ENCODE measurements at places on chromosomes 11 and 22.

DNA sequence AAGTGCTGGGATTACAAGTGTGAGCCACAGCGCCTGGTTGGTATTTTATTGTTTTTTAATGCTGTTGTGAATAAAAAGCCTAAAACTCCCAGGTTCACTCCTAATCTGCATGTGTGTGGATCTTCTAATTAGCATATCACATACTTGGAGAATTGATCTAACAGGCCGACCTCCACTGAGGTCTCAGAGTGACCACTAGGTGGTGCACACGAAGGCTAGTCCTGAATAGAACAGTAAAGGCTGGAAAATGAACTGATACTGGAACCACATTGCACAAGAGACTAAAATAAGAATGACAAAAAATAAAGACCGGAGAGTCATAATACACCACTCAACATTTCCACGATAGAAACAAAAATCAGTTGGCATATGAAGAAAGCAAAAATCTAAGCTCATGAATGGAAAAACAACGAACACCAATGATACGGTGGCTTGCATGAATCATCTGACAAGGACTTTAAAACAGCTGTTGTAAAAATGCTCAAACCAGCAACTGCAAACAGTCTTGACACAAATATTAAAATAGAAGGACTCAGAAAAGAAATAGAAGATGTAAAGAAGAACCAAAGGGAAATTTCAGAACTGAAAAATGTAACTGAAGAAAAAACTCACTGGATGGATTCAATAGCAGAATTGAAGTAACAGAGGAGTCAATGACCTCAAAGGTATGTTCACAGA is 19.2 kb downstream of the PIM3 start:
- DNase-seq, result peak; percentile 25

DNA sequence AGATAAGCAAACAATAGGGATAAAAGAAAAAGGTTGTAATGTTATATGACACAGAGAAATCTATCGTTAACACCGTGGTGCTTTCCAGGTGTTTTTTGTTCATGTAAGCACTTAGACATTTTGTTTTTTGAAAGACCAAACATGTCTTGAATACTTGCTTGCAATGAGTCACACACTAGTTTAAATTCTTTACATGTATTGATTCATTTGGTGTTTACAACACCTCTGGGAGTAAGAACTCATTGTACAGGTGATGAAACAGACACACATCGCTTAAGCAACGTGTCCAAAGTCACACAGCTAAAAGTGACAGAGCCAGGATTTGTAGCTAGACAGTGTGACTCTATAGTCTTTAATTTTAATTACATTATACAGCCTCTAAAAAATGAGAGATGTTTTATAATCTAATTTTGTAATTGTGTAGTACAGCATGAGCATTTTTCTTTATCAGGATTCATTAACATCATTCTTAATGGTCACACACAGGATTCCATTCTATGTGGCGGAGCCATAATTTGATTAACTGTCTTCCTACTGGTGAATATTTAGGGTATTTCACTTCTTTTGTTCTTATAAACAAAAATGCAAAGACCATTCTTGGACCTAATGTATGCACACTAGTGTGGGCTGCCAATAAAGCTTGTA is 148.8 kb downstream of the DBX1 start:
- no peak for DNase-seq

GRCh38 chr11:63616953-63617352 is 2.7 kb upstream of the PLAAT3 start:
- no peak for DNase-seq

DNA sequence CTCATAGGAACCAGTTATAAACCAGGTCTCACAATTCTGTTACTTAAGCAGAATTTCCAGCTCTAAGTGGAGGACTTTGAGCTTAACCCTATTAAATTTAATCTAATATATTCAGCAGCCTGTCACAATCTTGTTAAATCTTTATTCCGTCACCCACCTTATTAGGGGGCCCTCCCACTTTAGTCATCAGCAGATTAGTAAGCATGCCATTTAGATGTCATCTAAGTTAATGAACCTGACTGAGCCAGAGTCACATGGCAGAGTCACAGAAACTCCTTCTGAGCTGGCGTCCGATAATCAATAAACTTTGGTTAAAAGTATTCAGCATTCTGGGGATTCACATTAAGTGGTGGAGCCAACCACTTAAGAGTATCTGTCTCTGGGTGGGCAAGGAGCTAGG is 35.1 kb downstream of the TTC12 start:
- DNase-seq, result no peak

DNA sequence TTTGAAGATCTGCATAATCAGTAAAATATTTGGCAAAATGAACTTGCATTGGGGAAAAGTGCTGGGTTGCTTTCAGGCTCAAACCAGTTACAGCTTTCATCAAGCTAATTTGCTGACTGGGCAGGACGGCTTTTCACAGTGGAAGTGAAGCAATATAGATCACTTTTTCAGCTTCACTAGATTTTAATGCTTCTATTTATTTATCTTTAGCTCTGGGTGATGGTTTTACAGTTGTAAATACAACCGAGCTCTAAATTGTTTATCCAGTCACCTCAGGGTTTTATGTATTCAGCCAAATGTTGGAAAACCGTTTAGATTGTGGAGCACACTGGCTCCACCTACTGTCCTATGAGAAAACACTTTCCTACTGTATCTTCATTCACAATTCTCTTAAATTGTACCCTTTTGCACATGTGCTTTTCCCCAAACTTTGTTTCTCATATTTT is 58.2 kb downstream of the ACER3 start:
- DNase-seq, result no peak

DNA sequence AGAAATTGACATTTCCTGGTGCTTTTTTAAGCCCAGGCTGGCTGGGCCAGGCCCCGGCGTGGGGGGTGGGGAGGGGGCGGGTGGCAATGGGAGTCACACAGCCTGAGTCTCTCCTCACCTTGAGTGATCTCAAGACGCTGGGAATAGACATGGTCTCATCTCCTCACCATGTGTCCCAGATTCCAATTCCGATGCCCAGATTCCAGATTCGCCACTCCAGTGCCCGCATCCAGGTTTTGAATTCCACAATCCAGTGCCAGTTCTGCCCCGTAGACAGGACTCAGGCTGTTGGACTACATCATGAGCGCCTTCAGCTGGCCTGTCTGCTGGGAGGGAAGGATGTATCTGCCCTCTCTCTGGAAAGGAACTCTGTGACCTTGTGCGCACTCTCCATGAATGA is 19.1 kb downstream of the KCNC1 start:
- no peak for DNase-seq

GRCh38 chr11:113393501-113393985 is 6.0 kb downstream of the ANKK1 start:
- no peak for DNase-seq

DNA sequence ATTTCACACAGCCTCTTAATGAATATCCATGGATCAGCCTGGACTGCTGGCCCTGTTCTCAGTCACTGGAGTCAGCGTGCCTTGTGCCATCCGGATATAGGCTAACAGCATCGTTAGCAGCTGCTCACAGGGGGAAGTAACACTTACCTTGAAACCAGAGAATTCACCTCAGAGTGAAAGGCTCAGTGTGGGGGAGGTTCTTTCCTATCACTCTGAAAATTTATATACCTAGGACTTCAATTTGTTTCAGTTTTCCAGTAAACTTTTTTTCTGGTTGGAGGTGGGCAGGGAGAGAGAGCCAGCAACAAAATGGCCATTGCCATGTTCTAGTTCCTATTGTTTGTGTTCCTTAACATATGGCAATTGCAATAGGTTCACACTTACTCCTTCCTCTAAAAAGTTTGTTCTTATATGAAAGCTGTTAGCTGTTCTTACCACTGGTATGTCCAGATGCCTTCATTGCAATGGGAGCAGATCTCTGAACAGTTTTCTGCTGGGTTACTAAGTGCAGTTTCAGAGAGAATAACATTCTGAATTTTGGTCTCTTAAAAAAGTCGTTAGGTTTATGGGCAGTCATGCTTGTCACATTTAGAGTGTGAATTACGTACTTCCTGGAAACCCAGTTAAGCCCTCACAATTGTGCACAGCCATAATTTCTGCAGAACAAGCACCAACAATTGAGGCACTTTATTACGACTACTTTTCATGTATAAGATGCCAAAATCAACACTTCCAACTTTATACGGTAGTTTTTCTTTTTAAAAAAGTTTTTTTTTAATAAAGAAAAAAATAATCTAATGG is 247.6 kb downstream of the CADM1 start:
- DNase-seq, result peak; percentile 31

DNA sequence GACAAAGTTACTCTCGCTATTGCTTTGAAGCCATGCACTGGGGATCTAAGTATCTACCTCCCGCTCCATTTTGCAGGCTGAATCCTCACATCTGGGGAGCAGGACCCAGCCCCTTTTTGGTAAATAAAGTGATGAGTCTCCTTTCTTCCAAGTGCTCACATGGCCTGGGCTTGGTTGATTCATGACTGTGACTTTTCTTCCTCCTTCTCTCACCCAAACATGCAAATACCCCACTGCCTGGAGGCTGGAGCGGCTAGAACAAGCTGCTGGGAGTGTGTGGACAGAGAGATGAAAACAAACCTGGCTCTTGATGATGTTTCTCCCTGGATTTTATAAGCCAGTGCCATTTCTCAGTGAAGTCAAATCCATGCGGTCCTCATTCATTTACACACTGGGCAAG is 72.7 kb downstream of the TRIM29 start:
- DNase-seq, result no peak

DNA sequence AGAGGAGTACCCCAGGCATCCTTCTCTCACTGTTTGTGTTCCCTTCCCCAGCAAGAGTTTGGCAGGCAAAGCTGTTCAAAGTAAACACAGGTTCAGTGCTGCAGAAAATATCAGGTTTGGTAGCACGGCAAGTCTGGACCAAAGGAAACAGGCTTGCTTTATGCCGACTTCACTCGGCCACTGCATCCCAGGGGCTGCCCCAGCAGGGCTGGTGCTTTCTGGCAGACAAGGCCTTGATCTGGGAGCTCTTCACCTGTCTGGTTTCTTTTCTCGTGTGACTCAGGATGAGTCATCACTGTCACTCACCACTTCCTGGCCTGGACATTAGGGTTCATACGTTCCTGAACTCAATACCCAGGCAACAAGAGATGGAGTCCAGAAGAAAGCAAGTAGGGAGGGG is 52.6 kb upstream of the NAV2 start:
- DNase-seq, result no peak

DNA sequence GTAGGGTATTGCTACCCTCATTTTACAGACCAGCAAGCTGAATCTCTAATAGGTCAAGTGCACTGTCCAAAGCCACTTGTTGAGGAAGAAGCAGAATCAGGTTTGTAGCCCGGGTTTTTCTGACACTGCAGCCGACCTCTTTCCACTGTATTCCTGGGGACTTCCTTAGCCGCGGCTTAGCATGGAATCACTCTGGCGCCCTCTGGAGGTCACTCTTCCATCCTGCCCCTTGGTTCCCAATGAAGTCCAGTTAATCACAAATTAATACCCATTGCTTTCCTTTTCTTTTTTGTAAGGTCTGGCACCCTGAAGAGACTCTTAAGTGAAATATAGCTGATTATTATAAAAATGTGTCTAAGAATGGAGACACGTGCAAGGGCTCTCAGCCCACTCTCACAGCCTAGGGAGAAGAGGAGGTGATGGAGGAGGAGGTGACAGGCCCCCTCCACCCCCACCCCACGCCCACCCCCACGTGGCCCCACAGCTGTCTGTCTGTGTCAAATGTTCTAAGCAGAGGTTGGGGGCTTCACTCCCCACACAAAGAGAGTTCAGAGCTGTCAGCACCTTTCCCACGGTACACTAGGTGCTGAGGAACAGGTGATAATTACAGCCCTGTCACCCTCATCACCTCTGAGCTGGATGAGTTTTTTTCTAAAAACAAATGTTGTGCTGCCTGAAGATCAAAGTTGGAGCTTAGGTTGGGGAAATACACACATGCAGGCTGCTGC is 57.7 kb upstream of the DRD2 start:
- DNase-seq, result peak; percentile 88

DNA sequence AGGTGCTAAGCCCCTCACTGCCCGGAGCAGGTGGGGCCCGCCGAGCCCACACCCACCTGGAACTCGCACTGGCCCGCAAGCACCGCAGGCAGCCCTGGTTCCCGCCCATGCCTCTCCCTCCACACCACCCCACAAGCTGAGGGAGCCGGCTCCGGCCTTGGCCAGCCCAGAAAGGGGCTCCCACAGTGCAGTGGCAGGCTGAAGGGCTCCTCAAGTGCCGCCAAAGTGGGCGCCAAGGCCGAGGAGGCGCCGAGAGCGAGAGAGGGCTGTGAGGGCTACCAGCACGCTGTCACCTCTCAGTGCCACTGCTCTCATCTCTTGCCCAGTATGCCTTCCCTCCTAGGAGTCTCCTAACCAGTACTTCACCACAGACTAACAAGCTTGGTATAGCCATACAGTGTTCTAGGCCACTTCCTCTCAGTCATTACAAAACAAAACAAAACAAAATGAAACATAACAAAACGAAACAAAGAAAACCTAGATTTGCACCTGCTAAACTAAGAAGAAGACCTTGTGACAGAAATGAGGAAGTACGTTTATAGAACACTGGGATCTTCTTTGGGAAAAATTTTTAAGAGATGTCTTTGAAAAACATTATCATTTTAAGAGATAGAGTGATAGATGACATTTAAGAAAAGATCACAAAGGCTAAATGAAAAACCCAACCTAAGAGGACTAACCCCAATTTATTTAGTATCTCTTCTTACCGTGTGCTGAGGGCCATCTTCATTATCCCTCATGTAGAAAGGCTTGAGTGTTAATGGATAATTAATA is 47.7 kb upstream of the GAB2 start:
- no peak for DNase-seq

- DNase-seq, result no peak
Observed at GRCh38 chr11:6365659-6366058, 24.6 kb upstream of the SMPD1 start.

DNA sequence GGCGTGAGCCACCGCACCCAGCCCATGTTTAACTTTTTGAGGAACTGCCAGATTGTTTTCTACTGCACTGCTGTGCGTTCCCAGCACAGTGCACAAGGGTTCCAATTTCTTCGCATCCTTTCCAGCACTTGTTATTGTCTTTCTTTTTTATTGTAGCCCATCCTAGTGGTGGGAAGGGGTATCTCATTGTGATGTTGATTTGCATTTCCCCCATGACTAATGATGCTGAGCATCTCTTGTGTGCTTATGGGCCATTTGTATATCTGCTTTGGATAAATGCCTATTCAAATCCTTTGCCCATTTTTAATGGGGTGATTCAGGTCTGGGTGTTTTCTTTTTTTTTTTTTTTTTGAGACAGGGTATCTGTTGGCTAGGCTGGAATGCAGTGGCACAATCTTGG is 36.6 kb upstream of the SYT7 start:
- no peak for DNase-seq

- no peak for DNase-seq
Observed at GRCh38 chr22:41772198-41772597, 28.3 kb upstream of the CCDC134 start.

All from nephron progenitor cell (in vitro differentiated cells).